ENCODE measurements at places on chromosomes 16 and 17. TPM values are rescaled to one million over a fixed set of nuclear protein-coding genes. Genes with fewer than 3 reads are reported as not detected.

The SLC35G6 gene
- not detected for total RNA-seq

The PSMC3IP gene
- 2.2 TPM for total RNA-seq

The PLLP gene
- total RNA-seq, result 5.0 TPM

The OR1A1 gene
- not detected for total RNA-seq

The CDH13 gene
- total RNA-seq, result 68.6 TPM

The HID1 gene
- total RNA-seq, result 7.4 TPM

The CFAP97D1 gene
- not detected for total RNA-seq

The CDRT15 gene
- not detected for total RNA-seq

The ADAD2 gene
- not detected for total RNA-seq

The TK1 gene
- 7.7 TPM for total RNA-seq

The EVPLL gene
- not detected for total RNA-seq

The LITAFD gene
- not detected for total RNA-seq

The SMIM36 gene
- total RNA-seq, result not detected

The PIMREG gene
- 0.29 TPM for total RNA-seq

The GINS3 gene
- 5.6 TPM for total RNA-seq

The MPV17L gene
- total RNA-seq, result 8.3 TPM

The GALK1 gene
- total RNA-seq, result 22.0 TPM

The ZNF747 gene
- total RNA-seq, result 8.0 TPM

The KAT2A gene
- total RNA-seq, result 23.4 TPM

The TEX14 gene
- not detected for total RNA-seq

The B9D1 gene
- 7.3 TPM for total RNA-seq

The NPB gene
- total RNA-seq, result 0.21 TPM

The CLDN7 gene
- 4.9 TPM for total RNA-seq

The MXRA7 gene
- total RNA-seq, result 394 TPM

The FOXF1 gene
- 0.41 TPM for total RNA-seq

The TPSD1 gene
- 0.91 TPM for total RNA-seq

The SSTR5 gene
- total RNA-seq, result 1.3 TPM

The TNP2 gene
- not detected for total RNA-seq

The FBXW10 gene
- total RNA-seq, result 0.08 TPM

The C16orf54 gene
- 1.3 TPM for total RNA-seq

The FGF11 gene
- total RNA-seq, result 24.6 TPM

The MYH2 gene
- not detected for total RNA-seq

The KRT28 gene
- not detected for total RNA-seq

The SPSB3 gene
- 27.7 TPM for total RNA-seq

The OR3A2 gene
- 0.71 TPM for total RNA-seq

The MARCHF10 gene
- not detected for total RNA-seq

The PMP22 gene
- total RNA-seq, result 163 TPM

The HSD3B7 gene
- total RNA-seq, result 10.0 TPM

The ADAP2 gene
- 11.0 TPM for total RNA-seq

The MYADML2 gene
- not detected for total RNA-seq

The RBFOX1 gene
- 46.5 TPM for total RNA-seq

The TBX21 gene
- total RNA-seq, result 0.34 TPM

The ZNF207 gene
- 109 TPM for total RNA-seq

The CWC25 gene
- 8.5 TPM for total RNA-seq

The CACNG4 gene
- total RNA-seq, result 0.37 TPM

The SUPT6H gene
- total RNA-seq, result 35.6 TPM

The CHD9 gene
- total RNA-seq, result 44.2 TPM

The ANKRD40 gene
- 43.8 TPM for total RNA-seq

The KIF2B gene
- total RNA-seq, result not detected

The WSCD1 gene
- 10.1 TPM for total RNA-seq

The ZNF598 gene
- total RNA-seq, result 22.9 TPM

The KRTAP9-4 gene
- total RNA-seq, result not detected

Measured in left cardiac atrium (tissue), 4 donors.